ENCODE measurements at places on chromosomes 1 and 21. TPM values are rescaled to one million over a fixed set of nuclear protein-coding genes. Genes with fewer than 3 reads are reported as not detected.

ECM1 gene
- total RNA-seq, result 4.3 TPM

TCEA3 gene
- total RNA-seq, result 44.8 TPM

ANGPTL3 gene
- 16.1 TPM for total RNA-seq

EXO1 gene
- 1.2 TPM for total RNA-seq

CAMK2N1 gene
- 4.6 TPM for total RNA-seq

MSH4 gene
- total RNA-seq, result 0.24 TPM

DNA sequence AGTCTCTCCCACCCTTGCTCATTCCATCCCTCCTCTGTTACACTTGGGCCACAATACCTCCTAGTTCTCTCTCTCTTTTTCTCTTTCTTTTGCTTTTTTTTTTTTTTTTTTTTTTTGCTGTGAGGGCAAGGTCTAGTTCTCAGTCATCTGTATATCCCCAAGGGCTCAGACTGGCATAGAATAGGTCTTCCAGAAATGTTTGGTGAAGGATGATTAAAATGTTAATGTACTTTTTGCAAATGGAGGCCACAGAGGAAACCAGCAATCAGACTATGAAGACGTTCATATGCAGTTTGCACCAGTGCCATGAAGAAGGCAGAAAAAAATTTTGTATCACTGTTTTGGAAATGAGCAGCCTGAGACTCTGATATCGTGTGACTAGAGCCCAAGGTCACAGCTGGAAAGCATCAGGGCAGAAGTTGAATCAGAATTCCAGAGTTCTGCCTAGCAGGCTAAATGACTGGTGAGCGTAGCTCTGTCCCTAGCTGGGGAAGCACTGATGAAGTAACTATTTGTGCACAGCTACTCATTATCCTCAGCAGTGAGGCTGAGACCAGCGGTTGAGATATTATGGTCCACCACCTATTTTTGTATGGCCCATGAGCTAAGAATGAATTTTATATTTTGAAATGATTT, 186.5 kb downstream of the TGFBR3 start:
- peak; percentile 84 for DNase-seq

DNA sequence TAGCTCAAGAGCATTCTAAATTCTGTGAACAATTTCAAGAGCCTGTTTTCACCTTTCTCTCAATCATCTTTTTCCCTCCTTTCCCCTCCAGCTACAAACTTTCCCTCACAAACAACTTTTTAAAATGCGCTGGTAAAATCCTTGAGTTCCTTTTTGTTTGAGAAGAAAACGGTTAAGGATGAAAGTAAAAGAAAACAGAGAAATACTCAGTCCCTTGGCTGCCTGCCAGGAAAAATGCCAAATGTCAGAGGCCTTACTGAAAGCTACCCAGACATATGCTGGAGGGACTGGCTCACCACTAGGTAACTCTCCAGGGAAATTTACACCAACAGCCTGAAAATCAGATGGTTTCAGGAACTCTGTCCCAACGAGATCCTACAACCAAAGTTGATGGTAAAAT, 11.0 kb upstream of the SERBP1 start:
- DNase-seq, result peak; percentile 89

DNA sequence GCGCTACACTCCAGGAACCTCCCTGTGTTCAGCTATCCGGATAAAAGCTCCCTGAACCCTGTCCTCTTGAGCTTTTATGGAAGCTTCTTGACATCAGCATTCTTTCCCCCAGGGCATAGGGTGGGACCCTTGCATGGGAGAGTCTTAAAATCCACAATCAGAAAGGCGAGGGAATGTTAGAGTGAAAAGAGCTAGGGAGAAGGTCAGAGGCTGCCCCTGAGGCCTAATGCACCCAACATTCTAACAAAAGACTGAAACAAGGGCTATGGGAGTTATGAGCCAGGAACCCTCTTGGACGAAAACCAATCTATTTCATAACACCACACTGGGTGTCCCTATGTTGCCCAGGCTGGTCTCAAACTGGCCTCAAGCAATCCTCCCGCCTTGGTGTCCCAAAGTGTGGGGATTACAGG, 36.7 kb downstream of the NEK2 start:
- no peak for DNase-seq

- peak; percentile 7 for DNase-seq
Observed at GRCh38 chr1:171841931-171842761, 848 bp downstream of the DNM3 start.

GRCh38 chr21:33076600-33077329, 6.8 kb downstream of the OLIG1 start:
- DNase-seq, result no peak

- DNase-seq, result no peak
Observed at GRCh38 chr1:3209201-3209600, 140.2 kb downstream of the PRDM16 start.

DNA sequence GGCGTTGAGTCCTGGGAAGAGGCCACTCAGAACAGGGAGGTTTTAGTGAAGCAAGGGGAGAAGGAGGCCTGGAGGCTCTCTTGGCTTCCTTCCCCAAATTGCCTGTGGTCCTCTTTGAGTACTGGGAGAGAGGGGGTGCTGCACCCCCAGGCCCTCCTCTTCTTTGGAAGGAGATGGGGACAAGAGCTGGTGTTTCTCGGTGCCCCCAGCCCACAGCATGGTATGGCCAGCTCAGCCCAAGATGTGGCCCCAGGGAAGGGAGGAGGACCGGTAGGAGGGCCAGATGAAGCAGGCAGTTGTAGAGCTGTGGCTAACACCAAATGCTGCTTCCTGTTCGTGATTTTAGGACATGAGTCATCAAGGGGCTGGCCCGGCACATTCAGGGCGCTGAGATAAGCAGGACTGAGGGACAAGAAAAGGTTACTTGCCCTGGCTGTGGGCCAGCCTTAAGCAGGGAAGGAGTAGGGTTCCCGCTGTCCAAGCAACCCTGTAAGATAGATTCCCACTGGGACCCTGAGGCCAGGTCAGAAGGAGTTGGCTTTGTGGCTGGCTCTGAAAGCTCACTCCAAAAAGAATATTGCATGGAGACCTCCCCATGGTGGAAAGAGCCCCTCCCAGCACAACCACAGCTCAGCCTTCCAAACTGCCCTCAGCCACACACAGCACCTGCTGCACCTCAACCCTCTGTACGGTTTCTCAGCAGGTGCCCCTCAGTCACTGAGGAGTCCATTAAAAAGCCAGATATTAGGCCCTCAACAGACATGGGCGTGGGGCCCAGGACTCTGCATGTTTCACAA, 4.9 kb upstream of the TNFRSF1B start:
- DNase-seq, result peak; percentile 89

- DNase-seq, result no peak
Observed at GRCh38 chr1:154445040-154445472, 39.9 kb downstream of the IL6R start.

GRCh38 chr1:23763041-23763577, 15.1 kb upstream of the PITHD1 start:
- DNase-seq, result no peak

GRCh38 chr1:245896258-245896657, 610.8 kb downstream of the SMYD3 start:
- DNase-seq, result no peak

DNA sequence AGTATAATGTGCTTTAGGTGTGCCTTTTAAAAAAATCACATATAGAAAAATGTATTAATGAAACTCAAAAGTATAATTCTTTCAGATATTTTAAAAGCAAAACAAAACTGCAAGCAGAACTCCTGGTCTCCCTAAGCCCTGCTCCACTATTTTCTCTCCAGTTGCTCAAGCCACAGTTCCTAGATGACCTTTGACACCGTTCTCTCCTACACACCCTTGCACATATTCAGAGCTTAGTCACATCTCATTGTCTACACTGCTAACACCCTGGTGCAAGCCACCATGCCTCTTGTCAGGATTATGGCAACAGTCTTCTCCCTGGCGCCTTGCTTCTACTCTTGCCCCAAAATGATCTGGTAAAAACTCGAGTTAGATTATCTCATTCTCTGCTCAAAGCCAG, 50.2 kb upstream of the ROR1 start:
- no peak for DNase-seq

- no peak for DNase-seq
Observed at GRCh38 chr1:26220199-26220912, 13.6 kb upstream of the CEP85 start.

GRCh38 chr21:38323721-38324531, 67.1 kb downstream of the KCNJ15 start:
- peak; percentile 31 for DNase-seq

DNA sequence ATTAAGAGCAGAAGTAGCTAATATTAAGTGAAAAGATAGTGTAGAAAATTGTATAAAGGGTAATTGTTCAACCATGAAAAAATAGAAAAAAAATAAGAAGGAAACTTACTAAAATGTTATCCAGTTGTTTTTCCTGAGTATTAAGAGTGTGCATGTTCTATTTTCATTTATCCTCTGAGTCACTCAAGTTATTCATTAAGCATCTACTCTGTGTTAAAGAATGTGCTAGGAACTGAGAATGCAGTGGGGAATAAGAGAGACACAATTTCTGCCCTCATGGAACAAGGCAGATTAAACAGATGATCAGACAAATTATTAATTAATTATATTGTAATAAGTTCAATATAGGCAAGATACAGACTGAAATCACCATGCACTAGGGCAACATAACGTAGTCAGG, 10.8 kb upstream of the PIGK start:
- no peak for DNase-seq

- no peak for DNase-seq
Observed at GRCh38 chr1:103561643-103562395, 9.6 kb upstream of the AMY2B start.

DNA sequence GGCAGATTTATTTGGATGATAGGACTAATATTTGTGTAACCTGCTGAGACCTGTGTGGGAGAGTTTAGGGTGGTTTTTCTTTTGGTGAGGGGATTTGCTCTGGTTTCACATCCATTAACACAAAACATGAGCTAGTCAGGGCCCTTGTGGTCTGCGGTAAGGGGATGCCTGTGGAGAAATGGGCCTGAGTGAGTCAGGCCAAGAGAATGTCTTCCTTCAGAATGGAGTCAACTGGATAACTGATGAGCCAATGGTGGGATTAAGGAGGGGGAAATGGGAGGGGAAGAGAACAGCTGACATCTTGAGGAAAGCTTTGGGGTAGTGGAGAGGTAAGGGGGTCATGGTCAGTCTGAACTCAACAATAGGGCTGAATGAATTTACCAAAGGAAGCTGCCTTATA, 13.9 kb downstream of the WNT2B start:
- peak; percentile 52 for DNase-seq

DNA sequence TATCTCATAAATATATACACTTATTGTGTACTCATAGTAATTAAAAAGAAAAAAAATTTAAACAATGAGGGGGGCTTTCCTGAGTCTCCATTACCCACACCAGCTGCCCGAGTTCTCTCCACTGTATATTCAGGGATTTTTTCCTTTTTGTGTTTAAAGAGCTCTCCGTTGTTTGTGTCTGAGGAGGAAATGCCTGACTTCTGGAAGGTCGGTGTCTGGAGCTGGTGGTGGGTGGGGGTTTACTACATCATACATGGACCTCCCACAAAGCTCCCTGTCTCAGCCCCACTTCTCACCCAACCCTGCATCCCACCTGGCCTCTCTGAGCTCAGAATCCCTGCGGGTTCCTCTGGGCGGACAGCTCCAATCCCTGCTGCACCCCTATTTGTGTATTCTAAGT, 64.1 kb upstream of the ETV3 start:
- no peak for DNase-seq

GRCh38 chr21:41768437-41769042, 1.7 kb upstream of the RIPK4 start:
- DNase-seq, result peak; percentile 50

DNA sequence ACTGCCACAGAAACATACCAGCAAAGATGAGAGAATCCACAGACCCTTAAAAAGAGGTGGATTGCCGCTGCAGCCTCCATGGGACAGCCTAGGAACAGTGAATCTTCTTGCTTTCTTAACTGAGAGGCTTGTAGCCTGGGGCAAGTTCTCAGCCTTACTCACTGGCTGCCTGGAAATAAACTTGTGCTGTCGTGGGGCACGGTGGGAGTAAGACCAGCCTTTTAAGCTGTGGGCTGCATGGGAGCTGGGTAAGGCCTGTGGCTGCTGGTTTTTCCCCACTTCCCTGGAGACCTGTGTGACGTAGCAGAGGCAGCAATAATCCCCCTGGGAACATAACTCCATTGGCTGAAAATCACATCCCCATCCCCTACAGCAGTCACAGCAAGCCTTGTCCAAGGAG, 30.8 kb downstream of the CD2 start:
- DNase-seq, result no peak

DNA sequence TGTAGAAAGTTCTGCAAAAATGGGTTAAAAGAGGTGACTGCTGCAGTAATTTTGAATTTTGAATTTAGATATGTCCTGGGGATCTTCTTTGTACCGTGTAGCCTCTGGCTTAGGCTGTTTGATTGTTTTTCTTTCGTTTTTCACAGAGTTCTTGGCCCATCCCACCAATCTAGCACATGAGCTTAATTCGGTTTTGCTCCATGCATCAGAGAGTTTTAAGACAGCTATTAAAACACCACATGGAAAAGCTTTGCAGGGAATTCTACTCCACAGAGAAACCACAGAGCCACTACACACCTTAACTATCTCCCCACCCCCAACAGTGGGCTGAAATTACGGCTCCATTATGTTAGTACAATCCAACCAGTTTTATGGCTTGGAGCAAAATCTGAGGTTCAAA, 25.5 kb downstream of the SPAG17 start:
- DNase-seq, result no peak

DNA sequence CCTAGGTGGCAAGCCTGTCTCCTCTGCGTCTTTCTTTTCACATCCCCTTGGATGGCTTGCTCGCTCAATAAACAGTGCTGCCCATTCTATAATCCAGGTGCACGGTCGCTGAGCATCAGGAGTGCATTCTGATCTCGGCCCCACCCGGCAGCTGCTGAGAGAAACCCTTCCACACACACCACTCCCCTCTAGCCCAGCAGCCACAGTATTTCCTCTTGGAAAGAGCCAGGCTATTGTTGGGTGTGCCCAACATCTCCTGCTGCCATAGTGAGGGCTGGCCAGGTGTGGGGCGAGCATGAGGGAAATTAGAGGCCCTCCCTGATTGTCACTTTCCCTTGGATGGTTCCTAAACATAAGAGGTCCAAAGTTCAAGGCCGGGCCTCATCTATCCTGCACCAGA, 24.7 kb downstream of the GPA33 start:
- no peak for DNase-seq

DNA sequence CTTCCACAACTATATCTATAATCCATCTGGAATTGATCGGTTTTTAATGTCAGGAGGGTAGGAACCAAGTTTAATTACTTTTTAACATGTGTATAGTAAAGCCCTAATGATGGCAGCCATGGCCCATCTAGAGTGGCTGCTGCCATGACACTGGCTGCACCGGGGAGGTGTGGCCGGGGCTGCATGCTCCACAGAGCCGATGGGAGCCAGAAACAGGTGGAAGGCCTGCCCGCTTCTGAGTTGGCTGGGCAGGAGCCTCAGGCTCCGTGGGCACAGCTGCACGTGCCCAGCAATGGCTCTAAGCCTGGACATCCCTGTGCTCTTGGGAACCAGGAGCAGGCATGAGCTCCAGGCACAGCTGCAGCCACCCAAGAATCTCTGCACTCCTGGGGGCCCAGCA, 73.0 kb downstream of the GBP6 start:
- no peak for DNase-seq

DNA sequence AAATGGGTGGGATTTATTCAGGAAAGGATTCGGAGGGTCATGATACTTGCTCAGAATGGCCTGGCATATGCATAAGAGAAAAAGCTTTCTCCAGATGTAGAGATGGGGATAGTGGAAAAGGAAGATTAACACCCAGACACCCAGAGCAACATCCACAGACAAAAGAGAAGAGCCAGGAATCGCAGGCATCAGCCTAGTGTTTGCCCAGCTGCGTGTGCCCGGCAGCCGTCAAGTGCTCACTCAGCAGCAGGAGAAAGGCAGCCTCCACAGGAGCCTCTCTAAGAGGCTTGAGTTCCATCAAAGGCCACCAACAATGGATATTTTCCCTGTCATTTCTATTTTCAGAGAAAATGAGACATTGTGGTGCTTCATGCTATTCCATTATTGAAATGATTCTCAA, 54.7 kb downstream of the NTPCR start:
- no peak for DNase-seq

Measured in umbilical cord (tissue), 2 donors.